ENCODE measurements at places on chromosomes 1 and 21. TPM values are rescaled to one million over a fixed set of nuclear protein-coding genes. Genes with fewer than 3 reads are reported as not detected.
A peak's percentile ranks its signal among the peaks of the same experiment; 100 is the strongest.

The CADM3 gene
- 10.1 TPM for total RNA-seq

The TNNI3K gene
- not detected for total RNA-seq

GRCh38 chr1:93681101-93681988 lies at the start of gene BCAR3:
BCAR3 (minus strand) TSS chr1:93681837; CDS start chr1:93674930, 6,907 bp downstream.
- no peak for DNase-seq

- no peak for DNase-seq
Measured at GRCh38 chr1:211537253-211537652, 41.7 kb downstream of the SLC30A1 start.

- DNase-seq = no peak
Measured at GRCh38 chr1:40606194-40606593, 59.3 kb downstream of the RIMS3 start.

DNA sequence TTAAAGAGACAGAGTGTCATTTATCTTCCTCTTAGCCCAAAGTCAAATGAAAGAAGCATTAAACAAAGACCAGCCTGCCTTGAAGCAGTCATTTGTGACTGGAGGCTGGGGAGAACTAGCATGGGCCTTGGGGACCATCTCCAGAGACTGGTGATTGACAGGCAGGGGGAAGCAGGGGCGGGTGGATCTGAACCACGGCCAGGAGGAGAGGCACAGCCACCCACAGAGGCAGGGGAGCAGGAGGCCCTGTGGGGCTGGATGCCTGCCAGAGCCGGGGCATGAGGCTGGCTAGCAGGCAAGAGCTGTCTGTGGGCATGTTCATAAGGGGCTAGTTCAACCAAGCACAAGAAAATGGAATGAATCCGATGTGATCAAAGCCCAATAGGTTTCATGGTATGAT lies 73.9 kb downstream of the PLXNA2 start:
- peak; percentile 20 for DNase-seq
